ENCODE measurements at places on chromosomes 2 and 18. TPM values are rescaled to one million over a fixed set of nuclear protein-coding genes. Genes with fewer than 3 reads are reported as not detected.

The HADHB gene
- 83.2 TPM for total RNA-seq

The DSG4 gene
- 0.09 TPM for total RNA-seq

DNA sequence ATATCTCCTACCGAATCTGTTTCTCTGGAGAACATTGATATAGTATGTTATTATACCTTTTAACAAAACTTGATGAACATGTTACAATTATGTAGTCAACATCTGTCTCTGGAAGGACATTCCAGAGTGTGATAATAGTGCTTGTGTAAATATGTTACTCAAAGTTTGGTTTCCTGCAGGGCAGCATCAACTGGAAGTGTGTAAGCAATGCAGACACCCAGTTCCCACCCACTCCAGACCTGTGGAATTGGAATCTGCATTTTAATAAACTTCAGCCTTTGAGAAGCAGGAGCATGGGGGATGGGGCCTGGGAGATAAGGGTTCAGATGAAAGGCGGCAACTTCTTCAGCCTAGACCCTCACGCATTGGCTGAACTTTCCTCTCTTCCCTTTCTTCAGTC is 398.9 kb downstream of the RND3 start:
- no peak overlapping the region for H3K27ac ChIP-seq
- peaks cover 5% of the 10 kb centered on the region for H3K36me3 ChIP-seq
- H3K4me3 ChIP-seq, result no peak overlapping the region
- peaks cover 17% of the 10 kb centered on the region for H3K4me1 ChIP-seq
- H3K27me3 ChIP-seq, result no peaks in the 10 kb centered on the region
- no peak for DNase-seq

DNA sequence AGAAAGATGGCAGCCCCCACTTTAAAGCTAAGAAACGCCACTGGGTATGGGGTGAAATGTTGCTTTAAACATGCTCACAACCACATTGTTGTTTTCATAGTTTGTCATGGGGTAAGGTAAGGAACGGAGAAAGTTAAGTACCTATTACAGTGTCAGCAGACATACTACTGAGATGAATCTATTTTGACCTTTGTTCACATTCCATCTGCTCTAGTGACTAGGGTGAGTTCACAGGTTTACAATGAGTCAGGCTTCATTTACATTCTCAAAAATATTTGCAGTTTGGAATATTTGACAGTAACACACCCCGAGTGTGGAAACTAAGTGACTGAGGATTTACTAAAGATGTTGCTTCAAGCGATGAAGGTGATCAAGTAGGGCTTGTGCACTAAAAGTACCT is 428.7 kb upstream of the ACVR2A start:
- no peak overlapping the region for H3K27ac ChIP-seq
- no peak overlapping the region for H3K4me3 ChIP-seq
- H3K27me3 ChIP-seq, result no peaks in the 10 kb centered on the region
- peaks cover 8% of the 10 kb centered on the region for H3K4me1 ChIP-seq
- DNase-seq, result no peak
- peaks cover 3% of the 10 kb centered on the region for H3K36me3 ChIP-seq

- no peaks in the 10 kb centered on the region for H3K4me1 ChIP-seq
- H3K4me3 ChIP-seq, result no peak overlapping the region
- peaks cover 65% of the 10 kb centered on the region for H3K27me3 ChIP-seq
- no peak overlapping the region for H3K27ac ChIP-seq
- no peak for DNase-seq
Observed at GRCh38 chr18:47716632-47717185, 213.8 kb downstream of the SMAD2 start.

DNA sequence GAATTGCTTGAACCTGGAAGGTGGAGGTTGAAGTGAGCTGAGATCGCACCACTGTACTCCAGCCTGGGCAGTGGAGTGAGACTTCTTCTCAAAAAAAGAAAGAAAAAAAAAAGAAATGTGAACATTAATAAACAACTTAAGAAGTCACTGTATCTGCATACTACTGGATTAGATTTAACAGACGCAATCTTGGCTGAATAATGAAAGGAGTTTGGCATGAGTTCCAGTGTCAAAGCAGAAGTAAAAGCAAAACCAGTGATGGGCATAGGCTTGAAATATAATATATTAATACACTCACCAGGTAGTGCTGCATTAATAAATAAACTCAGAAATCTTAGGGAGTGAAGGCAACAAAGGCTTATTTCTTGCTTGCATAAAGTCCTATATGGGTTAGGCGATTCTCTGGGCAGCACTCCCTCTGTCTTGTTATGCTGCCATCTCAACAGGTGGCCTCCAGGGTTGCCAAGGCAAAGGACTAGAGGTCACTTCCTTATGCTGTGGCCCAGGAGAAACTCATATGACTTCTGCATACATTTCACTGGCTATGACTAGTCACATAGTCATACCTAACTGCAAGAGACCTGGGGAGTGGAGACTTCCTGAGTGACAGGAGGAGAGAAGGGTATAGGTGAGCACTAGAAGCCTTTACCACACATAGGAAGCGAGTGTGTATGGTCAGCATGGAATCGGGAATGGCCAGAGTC is 296.2 kb upstream of the SPRED2 start:
- H3K4me1 ChIP-seq, result peaks cover 3% of the 10 kb centered on the region
- no peaks in the 10 kb centered on the region for H3K27me3 ChIP-seq
- no peak overlapping the region for H3K4me3 ChIP-seq
- DNase-seq, result no peak
- no peak overlapping the region for H3K27ac ChIP-seq
- H3K36me3 ChIP-seq, result peaks cover 6% of the 10 kb centered on the region

GRCh38 chr2:126288362-126288761 is 367.6 kb upstream of the GYPC start:
- no peaks in the 10 kb centered on the region for H3K36me3 ChIP-seq
- DNase-seq, result no peak
- peaks cover 3% of the 10 kb centered on the region for H3K27me3 ChIP-seq
- H3K27ac ChIP-seq, result no peak overlapping the region

DNA sequence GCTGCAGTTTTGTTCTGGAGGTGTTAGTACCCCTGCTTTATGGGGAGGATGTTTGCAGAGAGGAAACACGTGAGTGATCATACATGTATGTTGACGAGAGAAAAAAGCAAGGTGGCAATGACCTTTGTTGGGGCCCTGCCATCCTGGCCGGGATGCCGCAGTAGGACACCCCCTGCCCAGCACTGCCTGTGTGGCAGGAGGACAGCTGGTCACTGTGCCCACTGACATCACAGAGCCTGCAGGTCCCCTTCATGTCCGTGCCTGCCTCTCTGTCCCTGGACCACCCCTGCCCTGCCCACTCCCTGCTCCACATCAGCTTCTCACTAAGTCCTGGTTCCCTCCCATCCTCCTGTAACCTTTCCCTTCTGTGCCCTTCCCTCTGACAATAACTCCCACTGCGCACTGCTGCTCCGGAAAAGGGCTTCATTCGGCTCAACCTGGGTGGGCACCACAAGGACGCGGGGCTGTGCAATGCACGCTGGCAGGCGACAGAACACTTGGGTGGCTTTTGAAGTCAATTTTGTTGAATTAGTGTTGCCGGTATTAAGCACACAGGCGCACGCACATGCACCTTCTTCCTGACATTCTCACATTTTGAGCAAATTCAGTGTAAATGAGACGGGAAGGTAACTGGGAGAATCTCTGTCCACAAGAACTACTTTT is 51.5 kb upstream of the TWIST2 start:
- H3K4me3 ChIP-seq, result no peak overlapping the region
- no peaks in the 10 kb centered on the region for H3K36me3 ChIP-seq
- H3K27me3 ChIP-seq, result peaks cover 44% of the 10 kb centered on the region
- H3K27ac ChIP-seq, result no peak overlapping the region
- H3K4me1 ChIP-seq, result no peaks in the 10 kb centered on the region
- DNase-seq, result no peak

GRCh38 chr2:121260370-121261154 is 24.4 kb downstream of the TFCP2L1 start:
- H3K27me3 ChIP-seq, result no peaks in the 10 kb centered on the region
- no peaks in the 10 kb centered on the region for H3K4me1 ChIP-seq
- H3K36me3 ChIP-seq, result no peaks in the 10 kb centered on the region

GRCh38 chr2:138559641-138560040 is 58.1 kb downstream of the SPOPL start:
- no peaks in the 10 kb centered on the region for H3K27me3 ChIP-seq
- DNase-seq, result no peak
- H3K4me3 ChIP-seq, result no peak overlapping the region
- H3K36me3 ChIP-seq, result peaks cover 48% of the 10 kb centered on the region
- peaks cover 6% of the 10 kb centered on the region for H3K4me1 ChIP-seq

DNA sequence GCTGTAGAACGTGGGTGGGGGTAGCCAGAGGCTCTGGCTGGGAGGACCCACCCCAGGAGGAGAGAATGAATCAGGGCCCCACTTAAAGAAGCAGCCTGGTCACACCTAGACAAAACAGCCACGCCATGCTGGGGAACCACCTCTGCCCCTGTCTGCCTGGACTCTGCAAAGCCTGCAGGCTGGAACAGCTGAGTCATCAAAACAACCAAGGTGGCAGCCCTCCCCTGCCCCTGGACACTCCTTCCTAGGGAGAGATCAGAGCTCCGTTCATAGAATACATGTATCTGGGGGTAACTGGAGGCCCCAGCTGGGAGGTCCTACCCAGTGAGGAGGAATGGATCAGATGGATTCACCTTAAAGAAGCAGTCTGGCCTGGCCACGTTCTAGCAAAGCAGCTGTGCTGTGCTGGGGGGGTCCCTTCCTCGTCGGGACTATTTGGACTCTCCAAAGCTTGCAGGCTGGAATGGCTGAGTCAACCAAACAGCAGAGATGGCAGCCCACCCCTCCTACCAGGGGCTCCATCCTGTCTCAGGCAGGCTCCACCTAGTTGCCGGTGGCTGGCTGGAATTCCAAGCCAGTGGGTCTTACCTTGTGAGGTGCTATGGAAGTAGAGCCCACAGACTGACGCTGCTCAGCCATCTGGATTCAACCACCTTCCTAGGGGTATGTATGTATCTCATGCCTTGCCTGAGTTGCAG is 50.5 kb upstream of the NT5C1B start:
- peaks cover 7% of the 10 kb centered on the region for H3K27me3 ChIP-seq
- H3K4me1 ChIP-seq, result no peaks in the 10 kb centered on the region
- no peak overlapping the region for H3K4me3 ChIP-seq
- no peak for DNase-seq
- no peak overlapping the region for H3K27ac ChIP-seq

DNA sequence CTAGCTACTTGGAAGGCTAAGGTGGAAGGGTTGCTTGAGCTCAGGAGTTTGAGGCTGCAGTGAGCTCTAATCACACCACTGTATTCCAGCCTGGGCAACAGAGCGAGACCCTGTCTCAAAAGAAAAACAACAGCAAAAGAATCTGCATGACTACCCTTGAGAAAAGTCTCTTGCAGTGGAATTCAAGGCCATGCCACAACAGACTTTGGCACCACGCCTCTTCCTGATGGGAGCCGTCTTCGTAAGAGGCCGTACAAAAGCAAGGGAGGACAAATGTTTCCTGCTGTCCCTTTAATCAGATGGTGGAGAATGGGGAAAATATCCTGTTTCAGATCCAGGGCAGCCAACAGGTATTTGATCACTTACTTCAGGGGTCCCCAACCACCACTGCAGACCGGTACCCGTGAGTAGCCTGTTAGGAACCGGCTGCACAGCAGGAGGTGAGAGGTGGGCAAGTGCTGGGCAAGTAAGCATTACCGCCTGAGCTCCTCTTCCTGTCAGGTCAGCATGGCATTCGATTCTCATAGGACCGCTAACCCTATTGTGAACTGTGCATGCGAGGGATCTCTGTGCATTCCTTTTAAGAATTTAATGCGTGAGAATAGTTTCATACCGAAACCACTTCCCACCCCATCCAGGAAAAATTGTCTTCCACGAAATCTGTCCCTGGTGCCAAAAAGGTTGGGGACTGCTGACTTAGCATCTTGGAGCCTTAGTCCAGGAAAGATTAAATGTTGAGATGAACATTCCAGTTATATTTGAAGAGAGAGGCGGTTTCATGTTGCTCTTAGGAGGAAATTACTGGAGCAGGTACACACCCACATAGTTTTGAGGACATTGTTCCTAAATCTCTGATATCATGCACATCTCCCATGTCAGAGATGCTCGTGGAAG is 94.4 kb upstream of the XPO1 start:
- no peak overlapping the region for H3K4me3 ChIP-seq
- no peaks in the 10 kb centered on the region for H3K36me3 ChIP-seq
- H3K4me1 ChIP-seq, result peaks cover 16% of the 10 kb centered on the region
- H3K27me3 ChIP-seq, result no peaks in the 10 kb centered on the region
- no peak for DNase-seq

DNA sequence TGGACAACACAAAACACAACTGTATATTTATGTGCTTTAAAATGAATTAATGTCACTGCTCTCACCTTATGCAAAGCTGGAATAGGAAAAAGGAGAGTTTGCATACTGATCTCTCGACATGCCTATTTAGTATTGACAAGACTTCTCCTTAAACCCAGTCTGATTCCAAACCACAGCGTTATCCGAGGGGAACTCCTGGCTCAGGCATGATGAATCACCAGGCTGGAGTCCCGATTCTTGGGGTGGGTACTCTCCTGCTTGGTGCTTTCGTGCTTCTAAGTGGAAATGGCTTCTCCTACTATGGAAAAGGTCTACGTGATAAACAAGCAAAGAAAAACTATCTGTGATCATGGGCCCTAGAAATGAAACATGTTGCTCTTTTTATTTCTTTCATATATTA is 88.9 kb upstream of the SLC35G4 start:
- peaks cover 18% of the 10 kb centered on the region for H3K4me1 ChIP-seq
- no peak overlapping the region for H3K27ac ChIP-seq
- DNase-seq, result no peak
- no peak overlapping the region for H3K4me3 ChIP-seq

- no peak overlapping the region for H3K4me3 ChIP-seq
- H3K27me3 ChIP-seq, result no peaks in the 10 kb centered on the region
- peak overlapping the region; percentile 83 for H3K27ac ChIP-seq
- H3K4me1 ChIP-seq, result peaks cover 52% of the 10 kb centered on the region
Observed at GRCh38 chr18:44592639-44593038, 88.0 kb upstream of the SETBP1 start.

DNA sequence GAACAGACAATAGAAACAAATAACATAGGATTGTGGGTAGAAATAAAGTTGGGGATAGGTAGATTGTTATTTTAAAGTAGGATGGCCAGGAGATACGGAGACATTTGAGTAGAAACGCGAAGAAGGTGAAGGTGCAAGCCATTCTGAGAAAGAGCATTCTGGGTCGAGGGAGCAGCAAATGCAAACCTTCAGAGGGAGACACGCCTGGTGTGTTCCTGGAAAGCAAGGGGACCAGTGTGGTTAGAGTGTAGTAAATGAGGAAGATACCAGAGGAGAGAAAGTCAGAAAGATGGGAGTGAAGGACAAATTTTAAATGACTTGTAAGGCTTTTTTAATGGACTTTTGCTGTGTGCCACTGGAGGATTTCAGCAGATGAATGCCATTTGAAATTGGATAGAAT is 1.7 kb downstream of the CYP20A1 start:
- peak overlapping the region; percentile 95 for H3K4me3 ChIP-seq
- H3K4me1 ChIP-seq, result peaks cover 5% of the 10 kb centered on the region
- no peaks in the 10 kb centered on the region for H3K27me3 ChIP-seq
- H3K27ac ChIP-seq, result peak overlapping the region; percentile 47
- no peak for DNase-seq
- peaks cover 18% of the 10 kb centered on the region for H3K36me3 ChIP-seq

GRCh38 chr2:231667096-231667427 is 41.3 kb upstream of the PTMA start:
- H3K4me1 ChIP-seq, result peaks cover 29% of the 10 kb centered on the region
- H3K27me3 ChIP-seq, result no peaks in the 10 kb centered on the region
- no peak for DNase-seq
- H3K36me3 ChIP-seq, result no peaks in the 10 kb centered on the region

GRCh38 chr2:69095305-69095704 is 82.3 kb downstream of the ANTXR1 start:
- peak overlapping the region; percentile 44 for H3K27ac ChIP-seq
- peaks cover 7% of the 10 kb centered on the region for H3K4me1 ChIP-seq
- no peak for DNase-seq
- no peak overlapping the region for H3K4me3 ChIP-seq
- no peaks in the 10 kb centered on the region for H3K27me3 ChIP-seq

- no peak for DNase-seq
- H3K36me3 ChIP-seq, result peaks cover 3% of the 10 kb centered on the region
- no peak overlapping the region for H3K27ac ChIP-seq
Observed at GRCh38 chr18:63247926-63248325, 71.6 kb downstream of the BCL2 start.

Data from mesothelial cell of epicardium (in vitro differentiated cells).